Progenitor cell of endocrine pancreas (in vitro differentiated cells): ENCODE measurements at places on chromosomes 1 and 21. TPM values are rescaled to one million over a fixed set of nuclear protein-coding genes. Genes with fewer than 3 reads are reported as not detected.

DNA sequence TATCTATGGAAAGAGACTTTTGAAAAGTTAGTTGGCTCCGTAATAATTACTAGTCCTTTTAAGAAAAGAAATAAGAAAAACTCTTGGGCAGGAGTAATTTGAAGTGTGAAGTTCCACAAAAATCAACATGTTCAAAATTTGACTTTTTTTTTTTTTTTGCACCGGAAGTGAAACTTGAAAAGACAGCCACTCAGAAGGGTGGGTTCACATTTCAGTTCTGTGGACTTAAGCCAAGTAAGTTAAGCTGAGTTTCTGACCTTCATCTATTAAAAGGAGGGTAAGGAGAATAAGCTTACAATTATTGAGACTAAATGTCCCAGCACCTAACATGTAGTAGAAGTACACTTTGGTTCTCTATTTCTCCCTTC lies 11.0 kb downstream of the RO60 start:
- H3K27me3 ChIP-seq: no peaks in the 10 kb centered on the region
- no peak overlapping the region for H3K27ac ChIP-seq
- no peak for DNase-seq
- H3K4me1 ChIP-seq: no peaks in the 10 kb centered on the region
- H3K4me3 ChIP-seq: no peak overlapping the region

DNA sequence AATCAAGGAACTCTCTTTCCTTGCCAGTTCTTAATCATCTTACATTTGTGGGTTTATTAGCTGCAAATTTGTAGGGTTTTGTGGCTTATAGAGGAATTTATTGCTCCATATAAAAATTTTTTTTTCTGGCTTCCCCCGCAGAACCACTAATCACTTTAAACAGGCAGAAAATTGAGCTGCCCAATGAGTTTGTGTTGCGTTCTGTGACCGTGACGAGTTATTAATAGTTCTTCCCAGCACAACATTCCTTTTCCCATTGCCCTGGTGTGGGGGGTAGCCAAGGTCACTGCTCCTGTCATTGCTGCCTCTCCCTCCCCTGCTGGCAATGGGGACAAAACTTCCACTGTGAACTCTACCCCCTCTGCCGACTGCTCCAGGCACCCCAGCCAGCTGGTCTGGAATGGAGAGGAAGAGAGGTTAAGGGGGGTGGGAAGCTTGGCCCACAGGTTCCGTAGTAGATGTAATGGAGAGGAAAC lies 55.1 kb downstream of the UBE2T start:
- H3K4me3 ChIP-seq: no peak overlapping the region
- H3K27me3 ChIP-seq: peaks cover 9% of the 10 kb centered on the region
- H3K36me3 ChIP-seq: no peaks in the 10 kb centered on the region
- DNase-seq: no peak

GRCh38 chr1:6538956-6539355 lies 15.4 kb downstream of the NOL9 start:
- no peak overlapping the region for H3K27ac ChIP-seq
- H3K4me3 ChIP-seq: no peak overlapping the region

- H3K4me1 ChIP-seq: peaks cover 4% of the 10 kb centered on the region
- peaks cover 28% of the 10 kb centered on the region for H3K36me3 ChIP-seq
- no peak overlapping the region for H3K27ac ChIP-seq
- DNase-seq: no peak
- no peak overlapping the region for H3K4me3 ChIP-seq
- no peaks in the 10 kb centered on the region for H3K27me3 ChIP-seq
Measured at GRCh38 chr21:31667132-31667531, 7.6 kb downstream of the SOD1 start.

Gene HENMT1
- 5.9 and 9.1 TPM in 2 replicates for total RNA-seq
